Activated CD4-positive, CD25-positive, alpha-beta regulatory T cell (primary cell): ENCODE measurements at places on chromosomes 1 and 21.

DNA sequence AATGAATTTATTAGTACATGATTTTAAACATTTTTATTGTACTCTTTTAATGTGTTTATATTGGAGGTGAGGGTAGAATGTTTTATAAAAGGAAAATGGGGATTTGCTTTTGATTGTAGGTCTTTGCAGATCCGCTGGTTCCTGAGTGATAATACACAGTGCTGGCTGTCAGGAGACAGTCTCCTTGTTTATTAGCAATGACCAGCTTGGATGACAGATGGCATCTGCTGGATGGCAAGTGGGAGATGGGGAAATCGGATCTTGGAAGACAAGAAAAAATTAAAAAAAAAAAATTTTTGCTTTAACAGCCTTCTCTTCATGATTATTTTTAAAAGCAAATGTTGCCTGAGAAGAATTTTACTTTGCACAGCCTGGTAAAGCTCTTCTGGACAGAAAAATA lies 4.4 kb upstream of the PHTF1 start:
- no peak for DNase-seq

- no peak for DNase-seq
Measured at GRCh38 chr1:233253832-233254331, 41.6 kb downstream of the PCNX2 start.

DNA sequence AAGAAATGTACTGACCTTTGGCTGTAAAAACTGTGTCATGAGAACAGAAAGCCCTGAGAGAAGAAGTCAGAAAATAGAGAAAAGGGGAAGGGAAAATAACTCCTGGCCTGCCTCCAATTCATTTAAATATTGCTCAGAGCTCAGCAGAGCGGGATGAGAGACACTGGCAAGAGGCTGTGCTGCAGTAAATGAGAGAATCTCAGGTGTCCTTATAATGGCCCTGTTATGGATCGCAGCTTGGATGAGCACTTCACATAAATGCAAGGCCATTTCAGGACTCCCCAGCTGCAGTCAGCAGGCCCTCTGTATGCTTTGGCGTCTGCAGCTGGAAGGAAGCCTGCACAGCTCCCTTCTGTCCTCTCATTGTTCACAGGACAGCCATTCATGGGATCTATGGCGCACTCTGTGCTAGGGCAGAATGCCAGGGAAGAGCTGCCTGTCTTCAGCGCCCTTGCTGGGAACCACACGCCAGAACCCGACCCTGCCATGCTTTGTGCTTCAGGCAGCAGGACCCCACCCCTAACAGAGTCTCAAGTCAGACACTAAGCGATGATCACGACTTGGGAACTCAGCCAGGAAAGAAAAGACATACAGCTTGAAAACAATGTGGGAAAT lies 20.7 kb upstream of the ABCB10 start:
- DNase-seq, result no peak

- no peak for DNase-seq
Measured at GRCh38 chr1:232521660-232522059, 108.3 kb downstream of the SIPA1L2 start.

GRCh38 chr21:45876381-45877170 lies 105.0 kb upstream of the COL6A1 start:
- DNase-seq, result no peak

GRCh38 chr1:145545055-145545454 lies 62.7 kb upstream of the GPR89A start:
- DNase-seq, result no peak

- peak; percentile 8 for DNase-seq
Measured at GRCh38 chr1:10507111-10507879, 32.5 kb downstream of the PEX14 start.

DNA sequence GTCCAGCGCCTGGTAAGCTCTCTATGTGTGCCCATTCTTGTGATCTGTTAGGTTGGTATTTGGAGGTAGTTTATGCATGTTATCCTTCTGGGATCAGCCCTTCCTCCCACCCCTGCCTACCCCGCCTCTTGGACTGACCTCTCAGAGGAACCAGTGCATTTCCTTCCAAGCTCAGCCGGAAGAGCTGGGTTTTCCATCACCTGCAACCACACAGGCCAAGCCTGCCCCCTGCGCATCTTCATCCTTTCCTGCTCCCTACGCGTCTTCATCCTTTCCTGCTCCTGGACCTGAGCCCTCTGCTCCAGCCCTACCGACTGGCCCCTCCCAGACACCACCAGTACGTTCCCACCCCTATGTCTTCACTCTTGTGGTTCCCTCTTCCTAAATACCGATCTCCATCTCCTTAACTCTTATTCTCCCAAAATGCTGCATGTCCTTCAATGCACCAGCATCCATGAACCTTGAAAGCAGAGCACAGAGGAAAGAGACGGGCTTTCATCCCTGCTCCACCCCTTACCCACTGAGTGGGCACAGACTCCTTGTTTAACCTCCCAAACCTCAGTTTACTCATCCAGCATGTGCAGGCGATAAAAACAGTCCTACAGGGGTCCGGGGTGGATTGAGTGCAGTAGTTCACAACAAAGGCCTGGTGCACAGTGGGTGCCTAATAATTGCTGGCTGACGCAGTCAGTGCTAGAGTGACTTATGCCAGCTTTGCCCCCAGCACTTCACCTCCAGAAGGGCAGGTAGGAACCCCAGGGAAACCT lies 526.3 kb downstream of the MATN1 start:
- no peak for DNase-seq

DNA sequence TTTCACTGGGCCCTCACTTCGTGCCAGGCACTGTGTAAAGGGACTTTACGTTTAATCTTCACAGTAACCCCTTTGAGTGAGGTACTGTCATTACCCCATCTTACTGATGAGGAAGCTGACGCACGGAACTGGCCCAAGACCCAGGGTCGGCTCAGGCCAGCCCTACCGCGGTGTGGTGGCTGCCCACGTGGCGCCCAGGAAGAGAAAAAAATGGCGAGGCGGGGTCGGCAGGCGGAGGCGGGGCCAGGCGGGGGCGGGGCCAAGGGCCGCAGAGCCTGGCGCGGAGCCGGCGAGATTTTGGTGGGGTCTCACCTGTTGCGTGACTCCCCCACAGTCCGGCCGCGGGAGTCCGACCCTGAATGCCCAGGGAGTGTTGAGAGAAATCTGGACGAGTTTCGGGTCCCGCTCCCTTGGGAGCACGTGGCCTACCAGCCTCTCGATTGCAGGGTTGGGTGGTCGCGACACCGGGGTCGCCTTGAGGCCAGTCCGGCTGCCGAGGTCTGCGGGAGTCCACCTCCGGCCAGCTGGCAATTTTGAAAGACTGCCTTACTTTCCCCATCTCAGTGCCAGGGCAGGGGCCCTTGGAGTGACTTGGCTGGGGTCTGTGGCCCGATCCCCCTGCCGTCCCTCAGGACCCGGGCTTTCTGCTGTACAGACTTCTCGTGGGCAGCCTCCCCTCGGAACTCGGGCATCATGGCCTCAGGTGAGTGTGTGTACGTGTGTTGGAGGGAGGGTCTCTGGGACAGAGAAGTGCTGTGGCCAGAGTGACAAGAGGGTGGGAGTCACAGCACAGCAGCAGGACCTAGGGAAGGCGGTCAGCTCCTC lies at the start of the genes AMPD2 and GNAT2:
Gene AMPD2, plus strand, starts transcription at position 262 of the 825 bp plus-strand sequence. CDS start 1,339 bp downstream, outside the sequence.
Gene GNAT2, minus strand, starts transcription at position 41 of the 825 bp plus-strand sequence. CDS start 6,746 bp downstream, outside the sequence.
- peak; percentile 49 for DNase-seq

DNA sequence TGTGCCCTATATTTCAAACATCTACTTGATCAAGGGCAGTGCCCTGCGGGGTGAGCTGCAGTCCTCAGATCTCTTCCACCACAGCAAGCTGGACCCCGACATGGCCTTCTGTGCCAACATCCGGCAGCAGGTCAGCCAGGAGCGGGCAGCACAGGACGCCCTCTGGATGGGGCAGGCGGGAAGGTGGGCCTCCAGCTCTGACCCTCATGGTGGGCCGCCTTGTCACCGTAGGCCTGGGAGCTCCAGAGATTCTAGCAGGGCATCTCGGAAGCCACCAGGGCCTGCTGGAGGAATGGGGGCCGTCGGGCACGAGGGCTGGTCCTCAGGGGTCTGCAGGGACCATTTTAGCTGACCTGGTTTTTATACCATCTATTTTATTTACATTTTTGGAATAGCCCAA lies 15.6 kb upstream of the MFN2 start:
- no peak for DNase-seq

DNA sequence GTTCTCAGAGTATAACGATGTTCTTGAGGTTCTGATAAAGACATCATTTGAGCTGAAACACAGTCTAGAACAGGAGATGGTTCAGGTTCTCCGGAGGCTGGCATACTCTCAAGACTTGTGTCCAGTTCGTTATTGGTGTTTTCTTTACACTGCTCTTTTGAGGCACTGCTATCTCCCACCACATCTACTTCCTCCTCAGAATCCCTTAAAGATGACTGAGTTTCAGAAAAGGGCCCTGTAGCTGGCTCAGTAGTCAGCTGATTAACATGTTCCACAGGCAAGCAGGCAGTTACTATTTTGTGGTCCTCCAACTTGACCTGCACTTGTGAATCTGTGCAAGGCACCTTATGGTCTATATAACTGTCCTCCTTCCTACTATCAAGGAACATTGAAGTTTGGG lies 50.2 kb downstream of the ZZZ3 start:
- no peak for DNase-seq
